NCI-H187 (cell line): ENCODE measurements at places on chromosomes 12 and 14.

DNA sequence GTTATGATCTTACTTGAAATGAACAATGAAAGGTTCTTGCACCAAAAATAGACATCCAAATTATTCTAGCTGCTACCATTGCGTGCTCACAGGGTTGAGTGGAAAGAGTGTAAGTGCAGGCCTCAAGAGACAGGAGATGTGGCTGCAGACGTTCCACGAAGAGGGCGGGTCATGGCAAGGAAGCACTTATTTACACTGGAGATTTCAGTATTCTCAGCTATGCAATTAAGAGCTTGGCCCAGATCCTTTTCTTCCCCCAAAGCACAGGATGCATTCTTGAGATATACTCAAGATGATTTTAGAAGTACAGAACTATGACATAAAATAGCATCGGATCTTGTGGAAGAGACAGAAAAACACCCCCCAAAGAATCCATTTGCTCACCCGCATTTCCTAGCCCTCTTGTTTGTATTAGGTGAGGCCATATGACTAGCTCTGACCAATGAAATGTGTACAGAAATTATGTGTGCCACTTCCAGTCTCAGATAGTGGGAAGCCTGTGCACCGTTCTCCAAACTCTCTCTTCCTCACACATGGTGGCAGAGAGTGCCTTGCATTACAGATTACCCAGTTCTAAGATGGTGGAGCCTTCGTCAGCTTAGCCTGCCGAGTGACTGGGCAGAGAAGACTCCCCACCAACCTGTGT, 261.4 kb downstream of the TTC8 start:
- no peak for DNase-seq

GRCh38 chr14:100894416-100894815, 9.1 kb downstream of the RTL1 start:
- DNase-seq, result no peak

- DNase-seq, result no peak
Measured at GRCh38 chr14:52700701-52701172, 5.4 kb upstream of the ERO1A start.

- no peak for DNase-seq
Measured at GRCh38 chr12:20445687-20446086, 77.3 kb downstream of the PDE3A start.

DNA sequence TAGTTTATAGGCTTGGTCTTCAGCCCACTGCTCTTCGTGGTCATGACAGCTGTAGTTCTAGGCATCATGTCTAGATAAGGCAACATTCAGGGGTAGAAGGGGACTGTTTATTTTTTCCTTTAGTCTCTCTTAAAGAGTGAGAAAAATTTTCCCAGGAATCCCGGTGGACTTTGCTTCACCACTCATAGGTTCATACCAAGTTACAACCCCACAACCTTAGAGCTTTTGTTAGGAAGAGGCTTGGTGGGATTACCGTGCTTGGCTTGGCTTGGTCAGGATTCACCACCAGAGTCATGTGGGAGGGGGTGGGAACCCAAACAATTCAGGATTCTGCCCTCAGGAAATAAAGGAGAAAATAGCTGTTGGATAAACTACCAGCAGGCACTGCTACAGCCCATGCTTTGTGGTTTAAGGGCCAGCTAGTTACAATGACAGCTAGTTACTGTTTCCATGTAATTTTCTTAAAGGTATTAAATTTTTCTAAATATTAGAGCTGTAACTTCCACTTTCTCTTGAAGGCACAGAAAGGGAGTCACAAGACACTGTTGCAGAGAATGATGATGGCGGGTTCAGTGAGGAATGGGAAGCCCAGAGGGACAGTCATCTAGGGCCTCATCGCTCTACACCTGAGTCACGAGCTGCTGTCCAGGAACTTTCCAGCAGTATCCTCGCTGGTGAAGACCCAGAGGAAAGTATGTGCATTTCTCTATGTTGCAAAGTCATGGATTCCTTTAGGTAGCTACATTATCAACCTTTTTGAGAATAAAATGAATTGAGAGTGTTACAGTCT, 25.9 kb upstream of the PAPLN start:
- DNase-seq, result no peak

GRCh38 chr12:63764481-63764880, 15.2 kb upstream of the RXYLT1 start:
- no peak for DNase-seq

DNA sequence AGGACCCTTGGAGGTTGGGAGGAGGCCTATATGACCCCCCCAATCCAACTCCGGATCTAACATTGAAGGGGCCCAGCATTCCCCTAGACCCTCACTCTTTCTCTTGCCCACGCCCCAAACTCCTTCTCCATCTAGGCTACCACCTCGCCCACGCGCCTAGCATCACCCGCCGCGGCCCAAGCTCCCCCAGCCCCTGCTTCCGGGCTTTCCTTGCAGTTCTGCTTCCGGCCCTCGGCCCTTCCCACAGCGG, 445 bp downstream of the CERS5 start:
- DNase-seq, result peak; percentile 52

DNA sequence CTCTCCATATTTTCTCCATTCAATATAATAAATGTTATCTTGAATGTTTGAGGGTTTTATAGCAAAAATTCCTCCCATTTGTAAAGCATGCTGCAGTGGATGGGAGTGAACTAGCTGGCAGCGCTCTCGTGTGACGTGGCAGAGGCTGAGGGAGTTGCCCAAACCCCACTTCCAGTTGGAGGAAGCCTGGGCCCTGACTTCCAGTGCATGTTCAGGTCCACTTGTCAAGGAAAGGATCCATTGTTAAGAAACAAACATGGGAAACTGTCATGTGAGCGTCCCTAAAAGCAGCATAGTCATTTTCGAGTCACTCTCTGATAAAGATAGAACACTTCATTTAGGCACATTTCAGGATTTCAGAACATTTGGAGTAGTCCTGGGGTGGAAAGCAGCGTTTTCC, 116.6 kb downstream of the SLC25A47 start:
- DNase-seq, result no peak

GRCh38 chr14:61337893-61338292, 16.5 kb downstream of the PRKCH start:
- no peak for DNase-seq

DNA sequence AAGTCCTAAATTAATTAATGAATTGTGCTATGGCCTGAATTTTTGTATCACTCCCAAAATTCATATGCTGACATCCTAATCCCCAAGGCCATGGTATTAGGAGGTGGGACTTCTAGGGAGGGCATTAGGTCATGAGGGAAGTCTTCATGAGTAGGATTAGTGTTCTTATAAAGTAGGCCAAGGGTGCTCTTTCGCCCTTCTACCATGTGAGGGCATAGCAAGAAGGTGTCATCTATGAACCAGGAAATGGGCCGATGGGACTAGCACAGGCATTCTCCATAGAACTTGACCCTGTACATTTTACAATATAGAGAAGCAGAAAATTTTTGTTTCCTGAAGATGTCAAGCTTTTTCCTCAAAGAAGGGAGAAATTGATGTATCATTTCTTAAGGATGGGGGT, 12.5 kb downstream of the SYT10 start:
- DNase-seq, result no peak

DNA sequence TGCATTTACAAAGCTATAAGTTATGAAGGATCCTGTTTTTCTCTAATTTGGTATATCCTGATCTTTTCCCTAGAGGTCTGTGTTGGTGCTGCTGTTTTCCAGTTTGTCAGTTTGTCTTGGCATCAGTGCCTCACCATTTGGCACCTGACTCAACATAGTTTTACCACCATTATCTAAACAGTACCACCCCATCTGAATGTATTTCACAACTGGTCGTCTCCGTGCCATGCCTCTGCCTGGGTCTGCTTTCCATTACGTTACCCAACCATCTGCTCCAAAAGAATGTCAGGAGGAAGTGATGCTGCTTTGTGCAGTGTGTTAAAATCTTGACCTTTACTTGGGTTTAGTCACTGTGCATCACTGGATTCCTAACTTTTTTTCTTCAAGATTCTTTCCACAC, 129.3 kb upstream of the RASSF8 start:
- DNase-seq, result no peak

GRCh38 chr12:19131025-19131444, 1.5 kb downstream of the PLEKHA5 start:
- DNase-seq, result no peak

DNA sequence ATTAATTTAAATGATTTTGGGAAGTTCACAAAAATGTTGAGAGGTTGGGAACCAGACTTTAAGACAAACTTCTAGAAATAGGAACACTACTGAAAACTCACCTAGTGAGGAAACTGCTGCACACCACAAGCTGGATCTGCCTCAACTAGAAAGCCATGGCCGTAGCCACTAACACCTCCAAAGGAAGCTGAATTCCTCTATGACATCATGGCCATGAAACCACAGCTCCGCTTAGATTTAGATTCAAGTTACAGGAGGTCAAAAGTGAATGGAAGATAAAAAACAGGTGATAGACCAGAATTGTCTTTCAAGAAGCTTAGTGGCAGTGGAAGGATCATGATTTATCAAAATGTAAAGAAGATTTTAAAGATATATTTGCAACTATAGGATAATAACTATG, 208.8 kb upstream of the ALG10 start:
- DNase-seq, result no peak

DNA sequence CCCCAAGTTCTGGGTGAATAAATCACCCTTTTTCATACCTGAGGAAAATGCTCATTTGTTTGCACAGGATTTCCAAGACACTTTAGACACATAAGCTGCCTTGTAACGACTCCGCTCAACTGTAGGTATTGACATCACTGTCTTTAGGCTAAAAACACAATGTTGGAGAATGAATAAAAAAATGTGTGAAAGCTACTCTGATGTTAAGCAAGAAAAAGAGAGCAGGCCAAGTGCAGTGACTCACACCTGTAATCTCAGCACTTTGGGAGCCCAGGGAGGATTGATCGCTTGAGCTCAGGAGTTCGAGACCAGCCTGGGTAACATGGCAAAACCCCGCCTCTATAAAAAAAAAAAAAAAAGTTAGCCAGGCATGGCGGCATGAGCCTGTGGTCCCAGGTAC, 11.1 kb upstream of the CIPC start:
- DNase-seq, result no peak

DNA sequence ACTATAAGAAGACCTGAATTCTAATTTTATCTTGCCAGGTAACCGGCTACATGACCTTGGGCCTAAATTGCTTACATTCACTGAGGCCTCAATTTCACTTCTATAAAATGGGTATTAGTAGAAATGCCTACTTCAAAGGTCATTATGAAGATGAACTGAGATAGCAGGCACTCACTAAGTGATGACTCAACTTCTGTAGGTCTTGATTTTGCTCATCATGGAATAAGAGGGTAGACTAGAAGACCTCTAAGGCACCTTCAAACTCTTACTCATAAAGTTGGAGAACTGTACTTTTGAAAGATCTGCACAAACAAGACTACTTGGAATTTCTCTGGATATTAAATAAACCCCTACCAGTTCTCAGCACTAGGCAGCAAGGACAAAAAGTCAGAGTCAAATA, 39.3 kb upstream of the FRMD6 start:
- no peak for DNase-seq

- DNase-seq, result no peak
Measured at GRCh38 chr12:117686911-117687377, 281.8 kb downstream of the KSR2 start.

DNA sequence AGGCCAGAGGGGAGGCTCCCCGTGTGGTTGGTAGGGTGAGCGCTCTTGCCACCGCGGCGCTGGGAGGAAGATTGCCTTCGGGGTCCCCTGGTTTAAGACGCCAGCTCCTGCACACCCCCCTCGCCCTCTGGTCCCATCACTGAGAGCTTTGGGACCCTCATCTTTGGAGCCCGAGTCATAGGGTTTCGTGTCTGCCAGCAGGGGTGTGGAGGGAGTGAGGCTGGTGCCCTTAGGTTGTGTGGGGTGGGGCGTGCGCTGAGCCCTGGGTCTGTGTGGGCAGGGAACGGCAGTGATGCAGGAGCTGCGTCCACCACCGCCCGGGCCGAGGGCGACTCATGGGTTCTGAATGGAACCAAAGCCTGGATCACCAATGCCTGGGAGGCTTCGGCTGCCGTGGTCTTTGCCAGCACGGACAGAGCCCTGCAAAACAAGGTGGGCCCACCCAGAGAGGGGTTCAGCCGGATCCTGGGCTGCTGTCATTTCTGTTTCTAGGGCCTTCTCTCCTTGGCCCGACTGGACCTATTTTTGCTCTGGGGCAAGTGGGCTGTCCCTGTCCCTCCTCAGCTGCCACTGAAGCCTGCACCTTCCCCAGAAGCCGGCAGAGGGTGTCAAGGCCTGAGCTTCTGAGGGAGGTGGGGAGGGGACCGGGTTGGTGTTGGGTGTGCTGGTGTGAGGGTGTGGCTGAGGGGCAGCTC, 12.1 kb downstream of the ACADS start:
- DNase-seq, result no peak

DNA sequence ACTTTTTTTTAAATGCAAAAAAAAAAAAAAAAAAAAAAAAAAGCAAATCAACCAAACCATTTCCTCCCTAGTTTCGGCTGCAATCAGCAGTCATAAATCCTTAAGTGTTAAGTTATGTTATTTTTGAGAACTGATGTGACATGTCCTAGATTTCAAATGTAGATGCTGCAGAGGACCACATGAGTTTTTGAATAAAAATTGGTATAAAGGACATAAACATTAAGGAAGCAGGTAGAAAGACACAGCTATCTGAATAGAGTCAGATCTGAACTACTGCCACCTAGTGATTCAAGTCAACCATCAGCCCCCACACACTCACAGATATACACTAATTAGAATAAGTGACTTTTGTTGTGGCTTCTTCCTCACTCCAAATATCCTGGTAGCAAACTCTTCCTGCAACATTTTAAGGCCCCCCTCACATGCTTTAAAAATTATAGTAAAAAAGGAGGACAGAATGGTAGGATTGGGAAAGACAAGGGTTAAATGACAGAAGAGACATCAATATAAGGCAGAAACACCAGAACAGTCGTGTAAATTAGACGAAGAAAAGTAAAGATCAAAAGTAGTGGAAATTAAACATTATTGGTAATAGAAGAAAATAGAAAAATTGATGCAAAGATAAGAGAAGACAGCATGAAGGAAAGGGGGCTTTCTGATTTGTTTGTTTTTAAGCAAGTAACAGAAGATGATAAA, 394.5 kb upstream of the ATP2B1 start:
- DNase-seq, result no peak

DNA sequence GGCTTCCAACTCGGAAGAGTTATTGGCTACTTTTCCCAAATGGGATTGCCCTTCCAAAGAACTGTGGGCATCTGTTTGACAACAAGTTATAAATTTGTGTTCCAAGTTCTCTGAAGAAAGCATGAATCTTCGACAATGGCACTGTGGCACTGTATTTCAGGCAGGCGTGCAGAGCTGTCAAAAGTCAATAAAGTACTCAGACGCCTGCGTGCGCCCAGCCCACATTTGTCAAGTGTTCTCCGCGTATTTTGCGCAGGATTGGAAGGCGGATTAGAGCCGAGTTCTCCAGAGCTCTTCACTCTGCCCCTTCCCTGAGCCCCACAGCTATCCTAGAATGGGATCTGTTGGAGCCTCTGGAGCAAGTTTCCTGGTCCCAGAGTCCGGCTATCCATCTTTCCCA, 103.2 kb downstream of the SLC25A47 start:
- DNase-seq, result no peak

DNA sequence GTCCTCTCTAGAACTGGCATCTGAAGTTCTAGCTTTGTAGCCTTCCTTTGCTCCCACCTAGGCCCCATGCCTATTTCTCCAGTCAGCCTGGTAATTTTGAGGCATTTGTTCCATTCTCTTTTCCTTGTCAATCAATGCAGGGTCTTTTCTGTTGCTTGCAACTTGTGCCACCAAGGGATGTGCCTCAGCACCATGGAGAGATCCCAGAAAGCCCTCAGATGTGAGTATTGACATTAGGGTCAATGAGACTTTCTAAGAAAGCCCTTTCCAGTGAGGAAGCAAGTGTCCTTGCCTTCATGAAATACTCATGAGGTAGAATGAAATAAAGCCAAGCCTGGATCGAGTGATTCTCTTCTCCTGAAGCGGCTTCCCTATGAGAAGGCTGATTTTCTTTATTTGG, 213.9 kb downstream of the SLC15A4 start:
- DNase-seq, result no peak
